ENCODE measurements at places on chromosomes 2 and 18. TPM values are rescaled to one million over a fixed set of nuclear protein-coding genes. Genes with fewer than 3 reads are reported as not detected.

The UGT1A5 gene
- total RNA-seq = not detected

The SMYD1 gene
- not detected for total RNA-seq

DNA sequence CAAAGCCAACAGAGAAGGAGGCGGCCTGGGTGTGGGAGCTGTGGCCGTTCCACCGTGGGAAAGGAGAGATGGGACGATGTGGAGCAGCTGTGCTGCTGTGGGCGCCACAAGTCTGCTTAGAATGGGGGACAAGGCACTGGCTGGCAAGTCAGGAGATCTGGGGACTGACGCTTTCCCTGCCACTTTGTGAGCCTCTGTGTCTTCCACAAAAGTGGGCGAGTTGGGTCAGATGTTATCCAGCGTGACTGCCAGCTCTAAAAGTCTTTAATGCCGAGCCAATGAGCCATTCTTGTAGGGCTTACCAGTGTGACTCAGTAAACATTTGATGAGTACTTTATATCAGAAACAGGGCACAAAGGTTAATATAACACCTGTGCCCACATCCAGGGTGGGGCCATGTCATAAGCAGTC lies 113.6 kb upstream of the MGAT5 start:
- H3K36me3 ChIP-seq = no peaks in the 10 kb centered on the region
- peak overlapping the region; percentile 82 for H3K27ac ChIP-seq
- H3K4me3 ChIP-seq = no peak overlapping the region
- DNase-seq = peak; percentile 85
- H3K4me1 ChIP-seq = peaks cover 91% of the 10 kb centered on the region

DNA sequence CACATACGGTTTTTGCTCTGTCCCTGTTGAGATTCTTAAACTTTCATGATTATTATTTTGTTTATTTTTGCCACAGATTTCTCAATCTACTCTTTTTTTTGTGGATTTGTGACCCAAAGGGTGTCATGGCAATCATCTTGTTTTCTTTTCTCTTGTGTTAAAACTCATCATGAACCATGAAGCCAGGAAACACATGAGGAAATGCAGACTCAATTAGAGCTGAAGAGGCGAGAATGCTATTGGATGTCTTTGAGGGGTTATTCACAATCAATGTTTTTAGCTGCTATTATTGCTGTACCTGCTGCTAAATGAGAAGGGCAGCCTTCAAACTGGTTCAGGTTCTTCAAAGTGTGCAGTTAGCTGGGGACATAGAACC lies 99.5 kb upstream of the MMADHC start:
- H3K4me1 ChIP-seq = no peaks in the 10 kb centered on the region
- H3K36me3 ChIP-seq = no peaks in the 10 kb centered on the region
- no peak overlapping the region for H3K27ac ChIP-seq
- H3K4me3 ChIP-seq = no peak overlapping the region

The NHEJ1 gene
- 8.9 TPM for total RNA-seq

DNA sequence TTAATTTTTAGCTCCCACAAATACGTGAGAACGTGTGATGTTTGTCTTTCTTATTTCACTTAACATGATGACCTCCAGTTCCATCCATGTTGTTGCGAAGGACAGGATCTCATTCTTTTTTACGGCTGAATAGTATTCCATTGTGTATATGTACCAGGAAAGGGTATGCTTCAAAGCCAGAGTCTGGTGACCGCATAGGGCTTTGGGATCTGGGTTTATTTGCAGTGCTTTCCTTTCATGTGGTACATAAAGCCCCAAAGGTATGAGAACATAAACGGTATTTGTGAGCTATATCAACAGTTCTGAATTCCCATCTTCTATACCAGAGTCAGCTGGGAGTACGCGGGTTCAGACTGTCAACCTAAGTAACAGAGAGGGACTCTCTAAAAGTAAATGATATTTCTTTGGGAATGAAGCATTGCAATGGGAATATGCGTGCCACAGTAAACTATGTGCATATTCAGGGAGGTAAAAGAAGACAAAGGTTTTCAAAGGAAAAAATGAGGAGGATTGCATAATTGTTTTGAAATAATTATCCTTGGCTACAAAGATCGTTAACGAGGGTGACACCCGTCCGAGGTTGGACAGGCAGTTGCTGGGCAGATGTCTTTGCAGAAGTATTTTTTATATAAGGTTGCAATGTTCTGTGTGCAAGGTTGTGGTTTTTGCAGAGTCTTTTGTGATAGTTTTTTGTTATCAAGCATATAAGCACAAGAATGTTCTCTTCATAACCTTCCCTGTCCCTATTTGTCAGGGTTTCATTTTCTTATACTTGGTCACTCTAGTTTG lies 24.4 kb downstream of the CRYGD start:
- H3K4me3 ChIP-seq = no peak overlapping the region
- no peaks in the 10 kb centered on the region for H3K36me3 ChIP-seq
- no peak for DNase-seq
- H3K4me1 ChIP-seq = no peaks in the 10 kb centered on the region
- H3K27ac ChIP-seq = no peak overlapping the region
- no peaks in the 10 kb centered on the region for H3K27me3 ChIP-seq

- DNase-seq = no peak
- peak overlapping the region; percentile 91 for H3K27ac ChIP-seq
- H3K4me3 ChIP-seq = no peak overlapping the region
- no peaks in the 10 kb centered on the region for H3K27me3 ChIP-seq
- no peaks in the 10 kb centered on the region for H3K36me3 ChIP-seq
- H3K4me1 ChIP-seq = peaks cover 97% of the 10 kb centered on the region
These were observed 49.7 kb downstream of the SH3BP4 start for GRCh38 chr2:235001237-235002133.

- H3K4me3 ChIP-seq = no peak overlapping the region
- H3K36me3 ChIP-seq = no peaks in the 10 kb centered on the region
- H3K27ac ChIP-seq = no peak overlapping the region
- no peak for DNase-seq
- H3K27me3 ChIP-seq = no peaks in the 10 kb centered on the region
- H3K4me1 ChIP-seq = no peaks in the 10 kb centered on the region
These were observed 1096.7 kb upstream of the DDX18 start for GRCh38 chr2:116717832-116718231.

- H3K4me1 ChIP-seq = no peaks in the 10 kb centered on the region
- DNase-seq = no peak
- H3K27me3 ChIP-seq = no peaks in the 10 kb centered on the region
These were observed 249.3 kb upstream of the GULP1 start for GRCh38 chr2:188042412-188042811.

DNA sequence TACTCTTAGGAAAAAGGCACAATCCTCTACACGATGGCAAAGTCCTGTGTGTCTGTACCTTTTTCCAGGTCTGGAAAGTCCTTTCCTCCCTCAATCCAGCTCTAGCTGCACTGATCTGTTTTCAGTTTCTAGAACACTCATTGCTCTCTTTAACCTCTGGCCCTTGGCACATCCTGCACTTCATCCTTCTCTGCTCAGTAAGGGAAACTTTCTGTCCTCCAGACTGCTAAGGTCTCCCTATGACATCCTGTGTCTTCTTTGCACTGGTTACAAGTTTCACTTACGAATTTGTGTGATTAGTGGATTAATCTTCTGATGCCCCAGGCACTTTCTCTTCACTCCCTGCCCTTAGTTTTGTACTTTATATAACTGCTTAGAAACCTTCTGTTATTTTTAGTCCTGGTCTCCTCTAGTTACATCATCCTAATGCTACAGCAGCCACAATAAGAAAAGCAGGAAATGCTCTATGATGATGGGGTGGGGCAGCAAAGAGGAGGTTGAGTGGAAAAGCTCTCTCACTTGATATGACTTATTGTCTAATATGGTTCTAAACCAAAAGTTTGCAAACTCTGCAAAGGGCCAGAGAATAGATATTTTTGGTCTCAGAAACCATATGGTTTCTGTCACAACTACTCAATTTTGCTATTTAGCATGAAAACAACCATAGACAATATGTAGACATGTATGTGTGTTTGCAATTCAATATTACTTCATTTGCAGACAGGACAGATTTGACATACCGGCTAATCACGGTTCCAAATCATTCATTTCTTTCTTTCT lies 568.2 kb downstream of the THSD7B start:
- H3K27ac ChIP-seq = no peak overlapping the region
- no peaks in the 10 kb centered on the region for H3K36me3 ChIP-seq
- no peak overlapping the region for H3K4me3 ChIP-seq
- no peaks in the 10 kb centered on the region for H3K4me1 ChIP-seq
- no peaks in the 10 kb centered on the region for H3K27me3 ChIP-seq
- DNase-seq = no peak

The MC2R gene
- not detected for total RNA-seq

- no peak overlapping the region for H3K27ac ChIP-seq
- H3K36me3 ChIP-seq = no peaks in the 10 kb centered on the region
- H3K4me3 ChIP-seq = no peak overlapping the region
- H3K27me3 ChIP-seq = no peaks in the 10 kb centered on the region
These were observed 119.2 kb downstream of the PTPRM start for GRCh38 chr18:7686278-7686677.

- H3K27ac ChIP-seq = no peak overlapping the region
- no peak overlapping the region for H3K4me3 ChIP-seq
- no peaks in the 10 kb centered on the region for H3K27me3 ChIP-seq
- H3K36me3 ChIP-seq = no peaks in the 10 kb centered on the region
- DNase-seq = no peak
These were observed 238.8 kb upstream of the TANK start for GRCh38 chr2:160921386-160921964.

The REG1B gene
- 4,279 TPM for total RNA-seq

The CCDC85A gene
- total RNA-seq = 2.6 TPM

GRCh38 chr2:36478999-36479398 lies 119.0 kb downstream of the FEZ2 start:
- H3K4me3 ChIP-seq = no peak overlapping the region
- H3K27me3 ChIP-seq = no peaks in the 10 kb centered on the region
- no peak for DNase-seq
- peaks cover 19% of the 10 kb centered on the region for H3K4me1 ChIP-seq
- H3K36me3 ChIP-seq = no peaks in the 10 kb centered on the region
- H3K27ac ChIP-seq = no peak overlapping the region

- no peak for DNase-seq
- no peak overlapping the region for H3K4me3 ChIP-seq
- no peaks in the 10 kb centered on the region for H3K27me3 ChIP-seq
- H3K27ac ChIP-seq = peak overlapping the region; percentile 8
- H3K4me1 ChIP-seq = peaks cover 20% of the 10 kb centered on the region
- no peaks in the 10 kb centered on the region for H3K36me3 ChIP-seq
These were observed 51.1 kb downstream of the LPIN2 start for GRCh38 chr18:2961821-2962220.

The POMC gene
- 2.9 TPM for total RNA-seq

DNA sequence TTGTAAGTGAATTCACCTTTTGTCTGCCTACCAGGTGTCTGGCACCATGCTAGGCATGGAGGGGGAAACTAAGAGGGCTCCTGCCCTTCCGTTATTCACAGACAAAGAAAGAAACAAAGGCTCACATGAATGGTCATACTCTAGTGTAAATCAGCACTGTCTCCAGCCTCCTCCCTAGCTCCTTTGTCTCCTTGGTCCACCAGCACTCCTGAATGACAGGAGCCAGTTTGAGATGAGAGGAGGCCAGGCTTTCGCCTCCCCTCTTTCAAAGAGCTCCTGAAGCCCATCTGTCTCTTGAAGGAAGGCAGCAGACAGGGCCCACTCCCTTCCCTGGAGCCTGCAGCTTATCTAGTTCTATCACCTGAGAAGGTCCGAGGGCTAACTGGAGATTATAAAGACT lies 18.7 kb downstream of the SATB2 start:
- H3K4me3 ChIP-seq = no peak overlapping the region
- no peaks in the 10 kb centered on the region for H3K4me1 ChIP-seq
- no peak for DNase-seq
- H3K27ac ChIP-seq = no peak overlapping the region
- H3K27me3 ChIP-seq = no peaks in the 10 kb centered on the region
- H3K36me3 ChIP-seq = no peaks in the 10 kb centered on the region

DNA sequence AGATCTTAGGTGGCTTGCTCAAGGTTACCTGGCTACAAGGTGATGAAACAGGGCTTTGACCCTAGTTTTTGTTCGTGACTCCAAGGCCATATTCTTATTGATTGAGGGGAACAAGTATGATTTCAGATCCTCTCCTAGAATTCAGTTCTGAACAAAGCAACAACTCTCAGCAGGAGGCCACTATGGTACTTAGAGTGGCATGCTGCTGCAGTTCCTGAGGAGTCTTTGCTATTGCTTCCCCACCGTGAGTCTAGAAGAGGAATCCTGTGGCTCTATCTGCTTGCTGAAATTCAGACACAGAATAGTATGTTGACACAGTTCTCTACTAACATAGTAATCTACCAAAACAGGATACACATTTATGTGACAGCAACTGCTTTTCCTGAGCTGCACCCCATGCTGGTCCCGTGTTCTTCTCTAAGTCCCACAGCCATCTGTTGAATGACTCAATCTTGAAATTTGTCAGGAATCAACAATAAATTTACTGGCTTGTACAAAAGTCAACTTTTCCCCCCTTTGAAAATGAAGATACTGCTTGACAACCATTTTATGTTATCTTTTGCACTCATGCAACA lies 4.1 kb downstream of the TGFBRAP1 start:
- H3K27me3 ChIP-seq = no peaks in the 10 kb centered on the region
- no peak overlapping the region for H3K4me3 ChIP-seq
- H3K4me1 ChIP-seq = peaks cover 30% of the 10 kb centered on the region
- H3K27ac ChIP-seq = no peak overlapping the region
- DNase-seq = no peak

DNA sequence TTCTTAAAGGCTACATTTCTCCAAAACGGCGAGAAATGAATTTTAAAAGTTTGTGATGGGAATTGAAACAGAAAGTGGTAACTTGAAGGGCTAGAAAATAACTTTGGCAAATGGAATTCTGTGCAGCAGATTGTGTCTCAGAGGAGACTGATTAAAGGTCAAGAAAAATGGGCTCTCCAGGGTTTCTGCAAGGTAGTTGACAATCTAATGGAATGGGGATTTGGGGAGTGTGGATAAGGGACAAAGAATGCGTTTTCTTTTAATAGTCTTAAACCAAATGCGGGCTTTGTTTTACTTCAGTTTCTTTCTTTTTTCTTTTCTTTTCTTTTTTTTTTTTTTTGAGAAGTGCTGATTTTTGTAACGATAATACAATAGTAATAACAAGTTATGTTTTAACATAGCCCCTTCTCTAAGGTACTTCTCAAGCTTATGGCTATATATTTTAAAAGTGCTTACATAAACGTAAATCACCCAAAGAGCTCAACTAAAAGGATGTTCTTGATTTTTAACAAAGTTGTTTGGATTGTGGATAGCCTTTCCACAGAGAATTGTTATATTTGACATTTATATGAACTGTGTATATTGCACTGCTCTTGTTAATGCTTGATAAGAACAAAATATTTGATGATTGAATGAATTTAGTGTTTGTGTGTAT lies 36.6 kb downstream of the CAMKMT start:
- H3K36me3 ChIP-seq = no peaks in the 10 kb centered on the region
- H3K4me1 ChIP-seq = no peaks in the 10 kb centered on the region
- no peaks in the 10 kb centered on the region for H3K27me3 ChIP-seq
- H3K4me3 ChIP-seq = no peak overlapping the region

- H3K36me3 ChIP-seq = no peaks in the 10 kb centered on the region
- no peak overlapping the region for H3K4me3 ChIP-seq
- no peaks in the 10 kb centered on the region for H3K27me3 ChIP-seq
- H3K27ac ChIP-seq = no peak overlapping the region
These were observed 1319.7 kb upstream of the CRIM1 start for GRCh38 chr2:35035883-35036282.

- no peaks in the 10 kb centered on the region for H3K36me3 ChIP-seq
- H3K4me1 ChIP-seq = no peaks in the 10 kb centered on the region
- H3K27me3 ChIP-seq = no peaks in the 10 kb centered on the region
- no peak overlapping the region for H3K4me3 ChIP-seq
- H3K27ac ChIP-seq = no peak overlapping the region
- no peak for DNase-seq
These were observed 5.8 kb upstream of the ANTXR1 start for GRCh38 chr2:69007169-69007568.

GRCh38 chr2:33229646-33230045 lies 246.8 kb upstream of the RASGRP3 start:
- no peaks in the 10 kb centered on the region for H3K36me3 ChIP-seq
- H3K4me1 ChIP-seq = no peaks in the 10 kb centered on the region
- H3K4me3 ChIP-seq = no peak overlapping the region
- H3K27ac ChIP-seq = no peak overlapping the region

- no peak for DNase-seq
- H3K4me3 ChIP-seq = no peak overlapping the region
- H3K36me3 ChIP-seq = no peaks in the 10 kb centered on the region
These were observed 156.0 kb downstream of the TGIF1 start for GRCh38 chr18:3605954-3606443.
